Activated naive CD4-positive, alpha-beta T cell treated with Interleukin-2 at 50 U/mL for 16 hours (primary cell): ENCODE measurements at places on chromosomes 6 and 20.

- no peak for DNase-seq
Observed at GRCh38 chr6:144711661-144712060, 426.5 kb downstream of the UTRN start.

- DNase-seq = no peak
Observed at GRCh38 chr6:168372889-168373288, 53.3 kb upstream of the DACT2 start.

DNA sequence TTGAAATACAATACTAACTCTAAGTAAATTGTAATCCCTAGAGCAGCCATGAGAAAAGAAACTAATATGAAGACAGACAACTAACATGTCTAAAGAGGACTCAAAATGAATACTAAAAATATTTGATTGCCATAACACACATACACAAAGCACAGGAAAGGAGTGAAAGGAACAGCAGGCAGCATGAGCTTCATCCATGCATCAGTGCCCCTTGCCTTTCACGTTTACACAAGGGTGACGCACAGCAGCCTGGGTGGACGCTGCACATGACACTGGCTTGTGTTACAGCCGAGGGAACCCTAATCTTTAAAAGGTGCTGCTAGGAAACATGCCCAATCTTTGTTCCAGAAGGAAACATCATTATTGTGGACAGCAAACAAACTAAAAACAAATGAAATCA is 123.5 kb downstream of the MAN1A1 start:
- no peak for DNase-seq

DNA sequence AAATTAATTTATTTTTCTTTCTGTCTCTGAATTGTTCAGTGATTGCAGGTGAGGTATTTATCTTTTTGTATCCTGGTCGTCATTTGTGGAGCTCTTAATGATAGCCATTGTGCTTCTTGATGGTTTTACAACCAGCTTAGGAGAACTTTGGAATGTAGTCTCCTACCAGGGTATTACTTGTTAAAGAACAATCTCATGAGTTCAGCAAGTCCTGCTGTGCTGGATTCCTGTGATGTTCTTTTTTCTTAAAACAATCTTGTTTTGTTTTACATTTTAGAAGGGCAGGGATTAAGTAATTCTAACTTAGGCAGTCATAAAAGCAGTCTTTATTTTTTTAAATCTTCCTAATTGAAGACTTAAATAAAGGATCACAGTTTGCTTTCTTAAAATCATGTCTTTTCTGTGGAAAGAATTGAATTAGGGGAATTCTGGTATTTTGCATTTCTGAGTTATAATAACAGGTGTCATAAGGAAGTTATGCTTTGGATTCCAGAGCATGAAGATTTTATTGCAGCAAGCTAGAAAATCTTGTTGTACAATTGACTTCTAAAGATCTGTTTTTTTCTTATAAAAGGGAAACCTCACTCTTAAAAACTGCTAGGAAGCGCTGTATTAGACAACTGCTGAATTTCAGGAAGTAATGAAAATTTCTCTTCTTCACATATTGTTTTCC is 23.7 kb downstream of the RIOK1 start:
- no peak for DNase-seq

DNA sequence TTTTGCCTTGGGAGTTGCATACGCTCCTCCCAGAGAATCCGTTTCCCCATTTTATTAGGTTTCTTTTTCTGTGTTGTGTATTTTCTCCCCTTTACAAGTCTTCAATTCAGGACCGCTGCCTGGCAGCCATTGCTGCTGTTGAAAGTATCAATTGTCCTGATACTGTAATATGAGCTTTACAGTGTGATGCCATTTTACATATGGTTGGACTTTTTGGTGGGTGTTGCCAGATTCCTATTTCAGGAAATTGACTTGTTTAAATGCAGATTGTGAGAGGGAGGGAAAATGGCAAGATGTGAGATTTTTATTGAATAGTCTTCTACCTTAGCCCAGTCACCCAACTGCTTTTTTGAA is 1.2 kb downstream of the PANK2 start:
- DNase-seq = no peak

- no peak for DNase-seq
Observed at GRCh38 chr6:108632441-108632840, 71.7 kb downstream of the FOXO3 start.

GRCh38 chr20:9117548-9117947 is 48.7 kb downstream of the PLCB4 start:
- no peak for DNase-seq

DNA sequence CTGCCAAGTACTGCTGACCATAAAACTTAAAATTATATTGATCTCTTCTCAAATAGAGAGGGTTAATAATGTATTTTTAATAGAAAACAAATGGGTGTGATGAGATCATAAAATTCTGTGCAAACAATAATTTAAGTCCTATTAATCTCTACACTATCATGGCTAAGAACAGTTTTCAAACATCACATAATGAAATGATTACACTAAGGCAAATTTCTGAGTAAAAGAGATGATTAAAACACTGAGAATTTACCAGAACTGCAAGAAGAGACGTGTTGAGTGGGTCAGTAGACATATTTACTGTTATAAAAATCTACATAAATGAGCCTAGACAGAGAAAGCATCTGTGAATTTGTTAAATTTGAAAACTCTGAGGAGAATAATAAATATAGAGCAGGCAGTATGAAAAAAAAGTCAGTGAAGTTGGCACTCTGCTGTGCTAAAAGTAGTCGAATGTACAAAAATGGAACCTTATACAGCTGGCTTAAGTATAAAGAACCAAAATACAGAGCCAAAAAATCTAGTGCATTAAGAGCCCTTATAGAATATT is 302.6 kb upstream of the MANEA start:
- DNase-seq = no peak
